ENCODE measurements at places on chromosomes 1 and 21. TPM values are rescaled to one million over a fixed set of nuclear protein-coding genes. Genes with fewer than 3 reads are reported as not detected.

CHRM3 gene
- polyA plus RNA-seq: 0.15 TPM

SYT14 gene
- polyA plus RNA-seq: 0.05 TPM

DNA sequence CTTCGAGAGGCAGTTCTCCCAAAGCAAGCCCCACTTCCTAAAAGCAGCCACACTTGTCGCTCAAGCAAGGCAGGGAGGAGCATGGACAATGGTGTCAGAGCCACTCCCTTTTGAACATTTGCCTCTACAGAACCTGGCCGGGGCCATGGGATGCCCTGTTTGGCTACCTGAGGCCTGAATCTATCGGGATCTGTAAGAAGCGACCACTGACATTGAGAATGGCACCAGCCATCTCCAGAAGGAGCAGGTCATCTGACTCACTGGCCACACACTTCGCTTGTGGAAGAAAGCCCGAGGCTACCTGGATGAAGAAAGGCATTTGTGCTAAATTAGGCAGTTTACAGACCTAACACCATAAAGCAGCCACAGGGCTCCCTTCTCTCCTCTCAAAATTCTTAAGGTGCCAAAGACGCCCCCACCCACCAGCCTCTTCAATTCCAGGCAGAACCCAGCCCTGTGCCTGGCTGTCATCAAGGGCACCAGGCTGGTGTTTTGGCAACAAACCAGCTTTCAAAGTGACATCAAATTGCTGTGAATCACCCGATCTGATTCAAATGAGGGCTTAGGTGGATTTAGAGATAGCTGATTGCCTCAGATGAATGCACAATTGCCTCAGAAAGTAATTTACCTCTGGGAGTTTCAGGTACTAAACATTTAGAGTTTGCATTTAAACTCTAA, 104.8 kb downstream of the ETS2 start:
- peak; percentile 49 for DNase-seq

DNA sequence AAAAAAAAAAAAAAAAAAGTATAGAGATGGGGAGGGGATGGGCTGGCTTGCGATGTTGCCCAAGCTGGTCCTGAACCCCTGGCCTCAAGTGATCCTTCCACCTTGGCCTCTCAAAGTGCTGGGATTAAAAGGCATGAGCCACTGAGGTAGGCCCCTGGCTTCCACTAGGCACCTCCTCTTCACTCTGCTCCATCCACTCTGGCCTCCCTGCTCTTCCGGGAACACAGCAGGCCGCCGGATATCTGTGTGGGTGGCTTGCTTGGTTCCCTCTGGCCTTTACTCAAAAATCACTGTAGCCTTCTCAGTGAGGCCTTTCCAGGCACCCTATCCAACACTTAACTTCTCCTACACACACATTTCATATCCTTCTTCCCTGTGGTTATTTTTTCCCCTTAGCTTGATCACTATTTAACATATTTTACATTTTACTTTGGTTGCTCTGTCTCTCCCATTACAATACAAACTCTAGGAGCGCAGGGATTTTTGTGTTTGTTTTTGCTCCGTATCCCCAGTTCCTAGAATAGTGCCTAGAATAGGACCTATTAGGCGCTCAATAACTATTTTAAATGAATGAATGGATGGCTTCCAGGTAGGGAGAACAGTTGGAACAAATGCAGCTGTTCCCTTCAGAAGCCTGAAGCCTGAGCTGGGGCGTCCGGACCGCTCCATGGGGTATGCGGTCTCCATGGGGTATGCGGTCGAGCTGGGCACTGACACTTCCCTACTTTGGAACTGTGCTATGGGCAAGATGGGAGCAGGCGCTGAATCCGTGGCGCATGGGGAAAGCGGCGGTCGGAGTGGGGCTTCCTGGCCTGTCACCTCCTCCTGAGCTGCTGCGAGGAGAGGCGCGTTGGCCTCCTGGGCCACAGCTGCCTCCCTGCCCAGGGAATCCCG, 46.7 kb downstream of the H3-3A start:
- DNase-seq: no peak

DNA sequence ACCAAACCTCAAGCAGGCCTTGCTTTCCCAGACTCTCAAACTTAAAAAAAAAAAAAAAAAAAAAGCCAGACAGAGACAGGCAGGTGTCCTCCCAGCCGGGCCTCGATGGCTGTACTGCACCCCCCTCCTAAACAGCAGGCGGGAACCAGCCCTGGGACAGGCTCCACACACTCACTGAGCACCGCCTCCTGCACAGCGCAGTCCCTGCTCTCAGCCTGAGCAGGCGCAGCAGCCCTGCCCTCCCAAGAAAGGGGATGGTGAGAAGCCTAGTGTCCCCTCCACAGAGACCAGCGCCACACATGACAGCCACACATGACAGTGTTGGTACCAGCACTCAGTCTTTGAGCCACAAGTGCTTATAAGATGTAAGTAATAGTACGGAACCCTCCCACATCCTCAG, 11.9 kb downstream of the MX2 start:
- DNase-seq: no peak

All from A549 (cell line).